ENCODE measurements at places on chromosomes 7 and 10.
A peak's percentile ranks its signal among the peaks of the same experiment; 100 is the strongest.

GRCh38 chr7:66522518-66522917 is 106.2 kb upstream of the KCTD7 start:
- no peak for DNase-seq

DNA sequence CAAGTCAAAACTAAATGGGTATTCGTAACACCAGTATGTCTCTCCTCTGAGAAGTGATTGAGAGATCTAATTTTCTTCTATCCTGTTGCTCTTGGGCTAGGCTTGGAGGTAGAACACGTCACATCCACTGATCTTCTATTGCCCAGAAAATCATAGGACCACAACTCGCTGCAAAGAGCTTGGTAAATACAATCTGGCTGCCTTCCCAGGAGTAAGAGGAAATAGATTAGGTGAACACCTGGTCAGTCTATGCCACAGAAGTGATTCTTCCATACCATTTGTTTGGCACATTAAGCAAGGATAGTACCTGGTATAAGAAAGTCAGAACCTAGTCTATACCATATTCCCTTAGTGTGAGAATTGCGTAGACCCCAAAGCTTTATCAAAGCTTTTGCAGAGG is 129.3 kb upstream of the PHYHIPL start:
- no peak for DNase-seq

DNA sequence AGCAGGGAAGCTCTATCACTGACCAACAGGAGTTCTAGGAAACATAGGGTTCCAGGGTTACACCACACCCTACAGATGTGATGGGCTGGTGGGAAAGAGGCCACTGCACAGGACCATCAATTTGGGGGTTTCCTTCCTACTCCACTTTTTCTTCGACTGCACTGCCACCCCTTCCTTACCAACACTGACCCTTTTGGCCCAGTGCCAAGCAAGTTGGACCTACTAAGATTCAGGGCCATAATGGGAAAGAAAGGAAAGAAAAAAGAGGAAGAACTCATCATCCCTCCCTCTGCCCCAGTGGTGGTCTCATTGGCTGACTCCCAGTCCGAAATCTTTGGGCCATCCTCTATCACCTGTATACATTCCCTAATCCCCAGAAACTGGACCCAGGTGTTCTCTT is 6.1 kb upstream of the PLEKHS1 start:
- DNase-seq, result no peak

GRCh38 chr7:99027841-99028240 is 116.1 kb downstream of the SMURF1 start:
- no peak for DNase-seq

DNA sequence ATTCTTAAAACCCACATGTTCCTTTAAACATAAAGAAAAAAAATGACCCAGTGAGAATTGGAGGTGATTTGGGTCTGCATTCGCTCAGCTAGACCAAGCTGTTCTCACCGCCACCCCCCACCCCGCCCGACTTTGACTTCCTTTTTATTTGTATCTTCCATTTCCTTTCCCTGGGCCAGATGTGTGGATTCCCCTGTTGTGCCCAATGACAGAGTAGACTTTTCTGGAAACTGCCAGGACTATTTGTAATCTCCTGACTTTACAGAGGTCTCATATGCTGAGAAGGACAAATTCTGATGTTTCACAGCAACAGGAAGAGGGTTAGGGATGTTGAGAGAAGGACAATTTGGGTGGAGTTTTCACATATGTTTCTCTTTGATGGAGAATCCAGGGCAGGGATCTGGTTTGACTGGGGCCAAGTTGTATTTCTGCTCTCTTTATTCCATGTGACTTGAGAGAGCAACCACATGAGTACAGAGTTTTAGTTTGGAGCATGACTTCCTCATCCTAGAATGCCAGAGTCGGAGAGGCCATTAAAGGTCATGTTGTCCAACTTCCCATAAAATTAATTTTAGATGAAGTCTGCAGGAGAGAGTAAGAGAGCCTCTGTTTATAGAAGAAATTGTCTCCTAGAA is 1023.2 kb downstream of the LRMDA start:
- no peak for DNase-seq

- DNase-seq, result no peak
Observed at GRCh38 chr10:87092861-87093631, 1.6 kb downstream of the GLUD1 start.

DNA sequence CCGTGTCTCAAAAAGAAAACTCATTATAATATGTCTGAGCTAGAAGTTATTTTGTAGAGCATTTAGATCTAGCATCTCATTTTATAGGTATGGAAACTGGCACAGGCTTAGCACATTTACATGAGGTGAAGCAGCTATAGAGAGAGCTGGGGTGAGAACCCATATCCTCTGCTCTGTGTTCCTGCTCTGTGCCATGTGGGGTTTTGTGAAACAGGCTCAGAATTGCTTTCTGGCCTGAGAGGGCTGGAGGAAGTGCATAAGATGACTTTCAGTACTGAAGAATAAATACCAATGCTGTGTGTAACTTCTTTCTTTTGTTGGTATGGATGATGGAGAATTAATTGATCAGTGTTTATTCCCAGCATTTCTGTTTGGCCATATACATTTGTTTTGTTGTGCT is 159.1 kb downstream of the LRRC4 start:
- no peak for DNase-seq

GRCh38 chr10:62433181-62433692 is 59.1 kb downstream of the ZNF365 start:
- DNase-seq, result peak; percentile 36

GRCh38 chr10:24404567-24404966 is 195.6 kb downstream of the KIAA1217 start:
- DNase-seq, result no peak

DNA sequence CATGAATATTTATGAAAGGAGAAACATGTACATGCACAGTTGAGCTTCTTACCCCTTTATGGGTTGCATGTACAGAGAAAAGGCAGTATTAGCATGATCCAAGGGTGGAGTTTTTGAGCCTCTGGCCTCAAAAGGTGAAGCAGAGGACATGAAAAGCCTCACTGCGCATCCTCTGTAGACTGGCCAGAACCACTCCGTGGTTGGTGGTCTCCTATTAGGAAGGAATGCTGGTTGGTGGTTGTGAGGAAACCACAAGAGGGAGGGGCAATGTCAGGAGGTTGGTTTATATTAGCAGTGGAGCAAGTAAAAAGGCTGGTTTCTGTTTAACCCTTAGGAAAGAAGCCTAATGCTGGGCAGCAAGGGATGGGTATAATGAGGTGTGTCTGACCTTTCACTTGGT is 37.5 kb downstream of the AHCYL2 start:
- no peak for DNase-seq

DNA sequence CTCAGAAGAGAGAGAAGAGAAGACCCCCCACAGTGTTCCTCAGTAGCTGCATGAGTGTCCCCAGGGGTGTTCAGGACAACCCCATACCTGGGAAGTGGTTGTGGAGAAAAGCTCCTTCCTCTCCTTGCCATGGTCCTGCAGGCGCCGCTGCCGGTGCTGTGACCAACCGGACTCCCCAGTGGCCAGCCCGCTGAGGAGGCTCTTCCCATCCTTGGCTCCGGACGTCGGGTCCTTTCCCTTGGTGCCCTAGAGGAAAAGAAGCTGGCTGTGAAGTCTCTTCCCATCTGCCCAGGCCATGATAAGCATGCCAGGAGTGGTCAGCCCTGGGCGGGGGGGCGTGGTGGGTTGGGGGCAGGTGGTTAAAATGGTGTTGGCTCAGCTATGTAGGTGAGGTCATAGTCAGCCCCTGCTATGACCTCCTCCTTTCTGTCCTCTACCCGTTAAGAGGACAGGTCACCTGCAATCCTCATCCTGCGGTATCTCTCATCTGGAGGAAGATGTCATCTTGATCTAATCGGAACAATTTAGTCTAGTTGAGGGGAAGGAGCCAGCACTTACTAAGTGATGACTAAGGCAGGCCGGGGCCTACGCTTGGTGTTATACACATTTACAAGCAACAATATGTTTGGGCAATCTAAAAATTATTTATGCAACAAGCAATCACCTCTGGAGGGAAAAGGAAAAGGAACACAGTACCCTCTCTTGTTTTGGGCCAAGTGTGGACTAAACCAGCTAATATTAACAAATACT is 13.2 kb downstream of the WDR91 start:
- no peak for DNase-seq

GRCh38 chr7:37410305-37411229 is 38.1 kb downstream of the ELMO1 start:
- DNase-seq, result no peak

DNA sequence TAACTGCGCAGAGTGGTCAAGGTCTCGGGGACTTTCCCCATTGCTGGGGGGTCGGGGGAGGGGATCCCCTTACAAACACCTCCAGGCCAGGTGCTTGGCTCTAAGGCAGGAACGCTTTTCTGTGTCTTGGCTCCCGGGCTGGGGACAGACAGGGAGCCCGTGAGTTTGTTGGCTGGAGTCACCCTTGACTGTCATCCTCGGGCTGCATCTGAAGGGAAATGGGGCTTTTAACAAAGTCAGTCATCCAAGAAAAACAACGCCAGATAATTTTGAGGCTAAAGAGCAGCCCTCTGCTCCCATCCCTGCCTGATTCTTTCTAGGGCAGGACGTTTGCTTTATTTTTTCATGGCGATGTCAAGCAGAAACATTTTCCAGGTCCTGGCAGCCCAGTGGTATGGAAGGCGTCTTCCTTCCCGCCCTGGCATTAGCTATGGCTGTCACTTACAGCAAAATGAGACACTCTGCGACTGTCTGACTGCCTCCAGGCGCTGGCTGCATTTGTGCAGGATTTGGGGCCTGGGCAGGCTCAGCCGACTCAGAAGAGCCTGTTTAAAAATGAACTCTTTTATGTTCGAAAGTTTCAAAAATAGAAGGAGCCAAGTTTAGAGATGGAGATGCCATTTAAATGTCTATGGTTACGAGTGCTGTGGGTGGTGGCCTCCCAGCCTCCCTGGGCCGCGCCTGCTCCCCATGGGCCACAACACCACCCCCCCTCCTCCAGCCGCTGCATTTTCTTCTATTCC is 54.7 kb upstream of the TNS3 start:
- DNase-seq, result no peak

DNA sequence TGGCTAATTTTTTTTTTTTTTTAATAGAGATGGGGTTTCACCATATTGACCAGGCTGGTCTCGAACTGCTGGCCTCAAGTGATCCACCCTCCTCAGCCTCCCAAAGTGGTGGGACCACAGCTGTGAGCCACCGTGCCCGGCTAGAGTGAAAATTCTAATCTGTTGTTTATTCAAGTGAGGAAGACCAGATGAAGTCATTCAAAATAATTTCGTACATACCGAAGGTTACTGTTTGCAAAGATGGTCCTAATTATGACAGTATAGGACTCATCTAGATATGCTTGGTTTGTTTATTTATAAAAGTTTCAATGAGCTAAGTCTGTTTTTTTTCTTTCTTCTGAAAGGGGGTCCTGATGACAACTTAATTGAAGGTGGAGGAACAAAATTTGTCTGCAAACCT is 376.8 kb downstream of the EXOC4 start:
- DNase-seq, result no peak

DNA sequence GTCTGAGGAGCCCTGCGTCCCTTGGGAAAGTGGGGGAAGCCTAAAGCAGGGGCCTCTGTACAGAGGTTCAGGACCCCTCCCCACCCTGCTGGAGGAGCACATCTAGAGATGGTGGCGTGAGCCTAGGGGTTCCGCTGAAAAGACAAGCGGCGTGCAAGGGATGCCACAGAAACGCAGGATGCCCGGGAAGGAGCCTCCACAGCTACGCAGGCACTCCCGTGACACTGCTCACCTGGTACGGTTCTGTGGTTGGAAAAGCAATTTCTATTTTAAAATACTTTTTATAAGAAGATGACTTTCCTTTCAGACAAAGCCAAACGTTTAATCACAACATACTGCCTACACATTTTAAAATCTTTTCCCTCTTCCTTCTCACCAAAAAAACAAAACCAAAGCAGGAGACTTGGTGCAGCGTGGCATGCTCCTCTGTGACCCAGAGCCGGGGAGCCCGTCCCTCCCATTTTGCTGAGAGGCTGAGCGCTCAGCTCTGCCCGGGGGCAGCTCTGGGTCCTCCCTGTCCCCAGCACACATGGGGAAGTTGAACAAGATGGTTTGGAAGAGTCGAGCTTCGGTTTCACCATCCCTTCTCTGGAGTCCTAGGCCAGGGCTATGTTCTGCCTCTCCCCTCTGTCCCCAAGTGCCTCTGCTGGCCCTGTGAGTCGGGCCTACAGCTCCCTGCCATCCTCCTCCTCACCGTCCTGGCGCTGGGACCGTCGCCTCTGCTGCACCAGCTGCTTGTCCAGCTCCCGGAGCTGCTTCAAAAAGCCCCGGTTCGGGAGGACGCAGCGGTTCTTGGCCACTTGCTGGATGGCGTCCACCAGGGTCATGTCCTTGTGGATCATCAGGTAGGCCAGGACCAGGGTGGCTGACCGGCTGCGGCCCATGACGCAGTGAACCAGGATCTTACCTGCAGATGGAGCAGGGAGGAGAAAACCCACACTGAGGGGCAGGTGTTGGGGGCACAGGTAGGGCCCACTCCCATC is 74.0 kb upstream of the SAMD8 start:
- no peak for DNase-seq

DNA sequence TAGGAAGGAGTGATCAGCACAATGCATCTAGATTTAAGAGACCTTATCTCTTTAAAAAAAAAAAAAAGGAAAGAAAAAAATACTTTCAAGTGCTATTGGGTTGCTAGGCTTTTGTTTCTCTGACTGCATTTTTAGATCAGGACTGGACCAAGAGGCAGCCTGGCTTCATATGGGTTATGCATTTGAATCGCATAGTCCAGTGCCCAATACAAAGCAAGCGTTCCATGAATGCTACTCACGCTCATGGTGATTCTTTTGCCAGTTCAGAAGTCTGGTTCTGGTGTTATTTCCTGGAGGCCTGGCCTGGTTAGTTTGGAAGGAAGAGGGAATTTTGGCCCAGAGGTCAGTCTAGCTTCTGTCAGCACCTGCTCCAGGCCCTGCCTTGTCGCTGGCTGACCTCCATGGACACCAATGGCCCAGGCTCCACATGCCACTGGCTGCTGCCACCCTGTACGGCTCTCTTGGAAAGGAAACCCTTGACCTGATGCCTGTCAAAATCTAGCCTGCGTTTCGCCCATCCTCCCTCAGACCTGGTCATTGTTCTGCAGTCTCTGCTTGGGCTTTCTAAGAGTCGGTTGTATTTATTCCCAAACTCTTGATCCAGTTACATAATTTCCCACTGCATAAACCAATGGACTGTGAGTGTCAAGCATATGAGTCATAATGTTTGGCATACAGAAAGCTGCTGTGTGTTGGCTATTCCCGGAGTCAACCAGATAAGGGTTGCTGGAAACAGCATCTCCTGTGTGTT is 74.3 kb upstream of the MKX start:
- DNase-seq, result no peak

GRCh38 chr7:85529201-85529600 is 342.3 kb upstream of the SEMA3D start:
- no peak for DNase-seq

GRCh38 chr7:108235451-108236061 is 105.4 kb upstream of the LAMB4 start:
- no peak for DNase-seq

DNA sequence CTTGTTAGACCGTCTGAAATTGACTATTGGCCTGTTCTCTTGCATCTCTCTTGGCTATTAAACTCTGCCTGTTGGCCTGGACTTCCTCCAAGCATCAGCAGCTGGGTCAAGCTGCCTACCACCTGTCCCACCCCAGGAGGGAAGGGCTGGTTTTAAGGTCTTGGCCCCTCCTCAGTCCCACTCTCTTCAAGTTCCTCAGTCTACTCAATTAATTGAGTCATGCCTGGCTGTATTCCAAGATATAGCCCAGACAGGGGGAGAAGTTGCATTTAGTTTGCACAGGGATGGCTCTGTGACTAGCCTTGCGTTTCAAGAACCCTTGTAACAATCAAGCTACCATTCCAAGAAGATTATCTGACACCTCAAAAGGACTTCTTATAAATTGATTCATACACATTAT is 113.8 kb upstream of the GLI3 start:
- DNase-seq, result no peak

- DNase-seq, result no peak
Observed at GRCh38 chr7:136056651-136057231, 79.6 kb upstream of the MTPN start.

Measured in activated CD4-positive, CD25-positive, alpha-beta regulatory T cell treated with anti-CD3 and anti-CD28 coated beads, Interleukin-2, amount 50 U/mL, for 16 hours (primary cell).